Suprapubic skin (tissue), 4 donors: ENCODE measurements at places on chromosomes 11 and 22. TPM values are rescaled to one million over a fixed set of nuclear protein-coding genes. Genes with fewer than 3 reads are reported as not detected.
A peak's percentile ranks its signal among the peaks of the same experiment; 100 is the strongest.

DNA sequence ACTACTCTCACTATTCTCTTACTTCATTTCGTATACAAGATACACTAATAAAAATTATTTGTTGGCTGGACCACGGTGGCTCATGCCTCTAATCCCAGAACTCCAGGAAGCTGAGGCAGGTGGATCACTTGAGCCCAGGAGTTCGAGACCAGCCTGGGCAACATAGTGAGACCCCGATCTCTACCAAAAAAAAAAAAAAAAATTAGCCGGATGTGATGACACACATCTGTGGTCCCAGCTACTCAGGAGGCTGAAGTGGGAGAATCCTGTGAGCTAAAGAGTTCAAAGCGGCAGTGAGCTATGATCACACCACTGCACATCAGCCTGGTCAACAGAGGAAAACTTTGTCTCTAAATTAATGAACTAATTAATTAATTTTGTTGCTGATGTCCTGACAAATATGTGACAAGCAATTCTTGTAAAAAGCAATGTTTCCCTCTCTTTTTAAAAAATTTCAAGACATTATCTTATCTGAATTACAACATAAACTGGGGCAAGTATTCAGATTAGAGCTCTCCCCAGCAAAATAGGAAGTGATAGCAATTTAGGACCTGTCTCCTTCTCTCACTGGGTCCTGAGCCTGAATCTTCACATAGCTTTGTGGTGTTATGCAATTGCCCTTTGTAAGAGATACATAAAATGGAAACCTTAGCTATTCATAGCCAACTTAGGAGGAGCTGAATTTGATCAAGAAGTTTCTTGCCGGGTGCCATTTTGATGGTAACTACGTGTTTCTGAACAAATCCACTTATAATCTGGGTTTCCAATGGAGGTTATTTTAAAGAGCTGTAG, 17.6 kb upstream of the TMA7B start:
- H3K27ac ChIP-seq, result no peak overlapping the region
- DNase-seq, result no peak
- no peaks in the 10 kb centered on the region for H3K36me3 ChIP-seq
- no peaks in the 10 kb centered on the region for H3K4me1 ChIP-seq
- H3K27me3 ChIP-seq, result peaks cover 6% of the 10 kb centered on the region
- H3K4me3 ChIP-seq, result no peak overlapping the region

- H3K27ac ChIP-seq, result no peak overlapping the region
- peaks cover 38% of the 10 kb centered on the region for H3K4me1 ChIP-seq
- H3K4me3 ChIP-seq, result peak overlapping the region; percentile 58
- peak; percentile 75 for DNase-seq
- no peaks in the 10 kb centered on the region for H3K27me3 ChIP-seq
Observed at GRCh38 chr11:73980001-73980961, 2.4 kb downstream of the UCP2 start.

The SLC22A12 gene
- not detected for total RNA-seq

The UBQLN3 gene
- not detected for total RNA-seq

DNA sequence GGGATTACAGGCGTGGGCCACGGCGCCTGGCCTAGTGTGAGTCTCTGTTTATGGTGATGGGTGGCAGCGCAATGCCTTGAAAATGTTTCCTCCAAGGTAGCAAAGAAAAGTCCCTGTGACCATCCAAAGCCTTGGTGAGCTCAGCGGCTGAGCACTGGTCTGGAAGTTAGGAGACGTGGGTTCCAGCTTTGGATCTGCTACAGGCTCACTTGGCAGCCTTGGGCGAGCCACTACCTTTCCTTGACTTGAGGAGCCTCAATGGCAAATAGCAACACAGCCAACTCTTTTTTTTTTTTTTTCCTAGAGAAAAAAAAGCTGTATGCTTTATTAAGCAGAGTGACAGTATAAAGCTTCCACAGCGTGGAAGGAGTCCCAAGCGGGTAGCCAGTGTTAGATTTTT, 61.3 kb upstream of the RASD2 start:
- peaks cover 4% of the 10 kb centered on the region for H3K27me3 ChIP-seq
- H3K4me3 ChIP-seq, result no peak overlapping the region
- H3K4me1 ChIP-seq, result peaks cover 26% of the 10 kb centered on the region

GRCh38 chr11:8013833-8014232, 26.7 kb downstream of the EIF3F start:
- H3K27me3 ChIP-seq, result peaks cover 15% of the 10 kb centered on the region
- H3K36me3 ChIP-seq, result no peaks in the 10 kb centered on the region
- no peak overlapping the region for H3K4me3 ChIP-seq
- peak; percentile 55 for DNase-seq
- H3K4me1 ChIP-seq, result peaks cover 8% of the 10 kb centered on the region

DNA sequence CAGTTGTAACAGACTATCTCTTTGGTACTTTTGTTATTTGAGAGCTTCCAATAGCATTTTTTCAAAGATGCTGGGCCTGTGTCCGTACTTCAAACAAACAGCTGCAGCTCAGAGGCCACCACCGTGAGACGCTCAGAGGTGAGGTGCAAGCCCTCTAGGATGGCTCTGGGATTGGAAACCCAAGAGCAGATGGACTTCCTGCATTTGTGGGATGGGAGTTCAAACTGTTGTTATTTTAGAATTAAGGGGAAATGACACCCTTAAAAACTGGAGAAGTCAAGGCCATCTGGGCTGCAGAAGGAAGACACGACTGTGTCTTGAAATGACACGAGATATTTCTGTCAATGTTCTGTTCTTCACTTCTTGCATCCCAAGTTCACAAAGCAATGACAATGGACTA, 9.2 kb upstream of the IL10RA start:
- no peaks in the 10 kb centered on the region for H3K36me3 ChIP-seq
- no peak for DNase-seq
- H3K4me3 ChIP-seq, result no peak overlapping the region
- H3K27ac ChIP-seq, result no peak overlapping the region
- peaks cover 6% of the 10 kb centered on the region for H3K4me1 ChIP-seq
